ENCODE measurements at places on chromosomes 5 and 9.

GRCh38 chr5:83724935-83725334 lies 4.3 kb upstream of the HAPLN1 start:
- no peak for DNase-seq

- DNase-seq: no peak
Observed at GRCh38 chr5:135508496-135509005, 27.2 kb downstream of the NEUROG1 start.

- no peak for DNase-seq
Observed at GRCh38 chr5:177220576-177220975, 82.9 kb downstream of the RAB24 start.

GRCh38 chr9:128296340-128297220 lies 20.5 kb downstream of the SWI5 start:
- DNase-seq: no peak

- DNase-seq: no peak
Observed at GRCh38 chr9:93951655-93952118, 3.5 kb downstream of the BARX1 start.

DNA sequence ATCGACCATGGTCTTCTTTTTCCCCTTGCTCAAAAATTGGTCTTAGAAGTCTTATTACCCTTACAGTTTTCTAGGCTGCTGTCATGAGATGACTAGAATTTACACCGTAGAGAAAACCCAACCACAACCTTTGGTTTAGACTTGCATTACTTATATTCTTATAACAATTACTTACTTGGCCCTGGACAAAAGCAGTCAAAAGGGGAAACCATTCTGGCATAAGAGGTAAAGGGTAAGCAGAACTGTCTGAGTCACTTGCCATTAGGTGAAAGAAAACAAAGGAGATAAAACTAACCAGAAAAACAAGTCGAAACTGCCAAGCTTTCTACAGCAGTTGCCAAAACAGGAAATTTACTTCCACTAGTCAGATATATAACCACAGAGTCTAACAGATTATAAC lies 17.9 kb downstream of the TMEM245 start:
- no peak for DNase-seq

- no peak for DNase-seq
Observed at GRCh38 chr5:4245511-4245910, 649.9 kb downstream of the IRX1 start.

GRCh38 chr5:133685402-133686018 lies 73.2 kb upstream of the FSTL4 start:
- DNase-seq: no peak

GRCh38 chr5:73149540-73149939 lies 23.5 kb upstream of the TMEM174 start:
- no peak for DNase-seq

DNA sequence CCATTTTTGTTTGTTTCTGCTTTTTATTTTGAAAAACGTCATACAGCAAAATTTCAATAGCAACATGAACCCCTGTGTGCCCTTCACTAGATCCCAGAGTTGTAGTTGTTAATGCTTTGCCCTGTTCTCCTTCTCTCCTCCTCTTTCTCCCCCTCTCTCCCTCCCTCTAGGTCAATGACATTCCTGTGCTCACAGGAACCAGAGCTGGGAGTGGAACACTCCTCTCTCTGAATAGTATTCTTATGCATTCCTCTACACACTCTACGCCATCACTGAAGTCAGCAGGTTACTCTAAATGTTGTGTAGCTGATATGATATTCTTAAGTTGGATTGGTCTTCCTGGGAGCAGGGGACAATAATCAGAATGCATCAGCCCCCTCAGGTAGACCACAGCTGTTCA lies 243.4 kb downstream of the SYK start:
- DNase-seq: no peak

DNA sequence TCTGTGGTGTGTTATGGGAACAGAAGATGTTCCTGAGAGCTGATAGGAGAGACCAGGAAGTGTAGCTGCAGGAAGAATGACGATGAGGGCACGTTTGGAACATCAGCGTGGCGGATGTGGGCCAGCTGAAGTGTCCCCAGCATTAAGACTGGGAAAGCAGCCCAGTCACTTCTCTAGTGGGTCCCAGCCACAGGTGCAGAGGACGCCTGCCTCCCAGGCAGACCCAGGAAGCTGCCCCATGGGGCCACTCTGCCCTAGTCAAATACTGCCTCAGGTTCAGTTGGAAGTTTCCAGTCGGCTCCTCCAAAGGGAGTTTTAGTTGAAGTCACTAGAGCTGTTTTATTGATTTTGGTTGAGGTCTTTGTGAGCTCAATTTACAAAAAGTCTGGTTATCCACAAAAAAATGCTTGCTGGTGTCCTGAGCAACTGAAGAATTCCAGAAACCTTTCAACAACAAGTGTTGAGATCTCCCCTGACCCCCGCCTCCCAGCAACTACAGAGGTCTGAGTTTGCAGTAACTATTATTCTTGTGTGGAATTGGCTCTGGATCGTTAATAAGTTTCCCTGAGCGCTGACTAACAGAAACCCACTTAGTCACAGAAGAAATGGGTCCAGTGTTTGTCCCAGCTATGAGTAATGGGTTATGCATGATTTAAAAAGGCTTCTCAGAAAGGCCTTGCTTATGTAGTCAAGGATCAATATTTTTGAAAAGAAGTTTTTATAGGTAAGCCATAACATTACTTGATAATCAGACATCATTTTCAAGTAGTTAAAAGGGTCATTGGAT lies 294.1 kb downstream of the FANCC start:
- no peak for DNase-seq

DNA sequence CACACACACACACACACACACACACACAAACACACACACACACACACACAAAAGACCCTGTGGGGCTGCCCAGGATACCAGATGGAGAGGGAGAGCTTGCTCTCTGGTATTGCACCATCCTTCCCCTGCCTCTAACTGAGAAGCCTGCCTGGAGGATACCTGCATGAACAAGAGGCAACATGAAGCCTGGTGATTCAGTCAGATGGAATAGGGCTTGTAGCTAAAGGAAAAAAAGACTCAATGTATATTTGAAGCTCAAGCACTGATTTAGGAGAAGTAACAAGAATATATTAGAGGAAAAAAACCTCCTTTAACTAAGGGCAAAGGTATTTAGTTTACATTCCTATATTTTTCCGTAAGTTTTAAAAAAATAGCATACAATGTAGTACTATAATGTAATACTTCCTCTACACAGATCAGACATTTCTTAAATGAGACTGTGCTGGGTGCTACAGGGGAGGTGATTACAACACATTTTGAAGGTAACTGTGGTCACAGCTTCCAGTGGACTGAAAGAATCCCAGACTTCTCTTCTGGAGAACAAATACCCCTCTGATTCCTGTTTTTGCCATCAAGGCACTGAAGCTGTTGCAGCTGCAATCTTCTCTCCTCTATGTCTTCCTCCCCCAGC lies 169.3 kb downstream of the DCP2 start:
- DNase-seq: no peak

GRCh38 chr9:108088916-108089315 lies 599.3 kb upstream of the KLF4 start:
- no peak for DNase-seq
